ENCODE measurements at places on chromosomes 2 and 18. TPM values are rescaled to one million over a fixed set of nuclear protein-coding genes. Genes with fewer than 3 reads are reported as not detected.

DNA sequence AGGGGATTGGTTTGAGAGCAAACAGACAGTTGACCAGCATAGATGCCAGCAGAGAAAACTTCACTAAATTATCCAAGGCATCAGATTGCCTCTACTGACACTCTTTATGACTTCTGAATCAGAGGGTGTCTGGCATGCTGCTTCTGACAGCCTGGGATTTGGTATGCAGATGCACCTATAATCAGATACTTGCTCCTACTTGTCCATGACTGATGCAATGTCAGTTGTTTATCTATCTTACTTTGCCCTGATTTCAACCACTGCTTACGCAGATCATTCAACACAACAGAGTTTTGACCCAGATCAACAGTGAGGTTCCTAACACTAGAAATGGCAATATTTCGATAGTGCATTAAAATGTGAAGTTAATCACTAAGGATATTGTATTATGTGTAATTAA is 22.6 kb upstream of the CALCRL start:
- H3K27me3 ChIP-seq: no peaks in the 10 kb centered on the region
- no peak overlapping the region for H3K27ac ChIP-seq
- no peaks in the 10 kb centered on the region for H3K4me1 ChIP-seq
- H3K4me3 ChIP-seq: no peak overlapping the region
- H3K36me3 ChIP-seq: no peaks in the 10 kb centered on the region
- DNase-seq: no peak

DNA sequence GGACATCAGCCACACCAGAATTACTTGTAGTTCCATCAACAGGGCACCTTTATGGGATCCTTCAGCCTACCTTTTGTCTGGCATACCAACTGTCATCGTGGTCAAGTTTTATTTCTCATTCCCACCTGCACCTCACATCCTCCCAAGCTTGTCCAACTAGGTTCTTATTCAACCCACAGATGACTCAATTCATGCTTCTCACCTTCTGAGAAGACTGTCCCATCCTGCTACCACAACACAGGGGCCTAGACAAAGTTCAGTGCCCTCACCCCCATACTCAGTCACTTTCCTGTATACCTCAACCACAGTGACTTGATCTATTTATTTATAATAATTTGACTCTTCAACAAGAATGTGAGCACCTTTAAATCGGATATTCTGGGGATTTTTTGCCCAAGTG is 114.4 kb upstream of the ACVR1C start:
- H3K27me3 ChIP-seq: no peaks in the 10 kb centered on the region
- H3K4me1 ChIP-seq: no peaks in the 10 kb centered on the region
- H3K36me3 ChIP-seq: no peaks in the 10 kb centered on the region
- DNase-seq: no peak
- no peak overlapping the region for H3K4me3 ChIP-seq

CIB4 gene
- total RNA-seq: not detected

DNA sequence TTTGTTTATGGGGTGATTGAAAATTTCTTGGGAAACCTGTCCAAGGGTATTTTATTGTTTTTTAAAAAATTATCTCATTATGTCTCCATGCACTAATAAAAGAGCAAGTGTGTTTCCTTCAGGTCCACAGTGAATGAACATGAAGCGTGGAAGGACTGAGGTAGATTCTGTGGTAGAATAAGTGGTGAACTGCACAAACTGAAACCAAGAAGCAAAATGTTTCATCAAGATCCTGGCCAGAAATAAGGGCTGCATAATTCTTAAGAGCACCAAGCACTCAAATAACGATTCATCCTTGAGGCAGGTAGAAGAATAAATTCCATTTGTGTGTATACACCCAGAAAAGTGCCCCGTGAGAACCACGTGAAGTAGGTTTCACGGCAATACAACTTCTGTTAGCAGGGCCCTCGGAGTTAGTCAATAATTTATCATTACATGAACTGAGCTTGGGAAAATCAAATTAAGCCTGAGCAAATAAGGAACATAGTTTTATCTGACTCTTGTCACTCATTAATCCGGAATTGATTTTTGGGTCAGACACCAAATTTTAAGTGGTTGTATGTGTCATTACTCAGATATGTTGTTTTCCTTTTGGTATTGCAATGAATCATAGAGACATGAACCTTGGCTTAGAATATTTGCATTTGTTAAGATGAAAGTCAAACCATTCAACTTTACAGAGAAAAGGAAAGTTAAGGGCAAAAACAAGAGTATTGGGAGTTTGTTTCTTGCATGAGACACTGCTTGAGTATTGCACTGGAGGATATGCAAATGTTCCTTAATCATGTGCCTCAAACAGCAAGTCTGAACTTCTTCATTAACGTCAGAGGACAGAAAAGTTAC is 472.6 kb upstream of the NETO1 start:
- H3K27me3 ChIP-seq: no peaks in the 10 kb centered on the region
- H3K36me3 ChIP-seq: no peaks in the 10 kb centered on the region
- H3K4me1 ChIP-seq: no peaks in the 10 kb centered on the region
- no peak overlapping the region for H3K4me3 ChIP-seq
- H3K27ac ChIP-seq: no peak overlapping the region

GPAT2 gene
- 12.4 TPM for total RNA-seq

DBI gene
- 135 TPM for total RNA-seq

DNA sequence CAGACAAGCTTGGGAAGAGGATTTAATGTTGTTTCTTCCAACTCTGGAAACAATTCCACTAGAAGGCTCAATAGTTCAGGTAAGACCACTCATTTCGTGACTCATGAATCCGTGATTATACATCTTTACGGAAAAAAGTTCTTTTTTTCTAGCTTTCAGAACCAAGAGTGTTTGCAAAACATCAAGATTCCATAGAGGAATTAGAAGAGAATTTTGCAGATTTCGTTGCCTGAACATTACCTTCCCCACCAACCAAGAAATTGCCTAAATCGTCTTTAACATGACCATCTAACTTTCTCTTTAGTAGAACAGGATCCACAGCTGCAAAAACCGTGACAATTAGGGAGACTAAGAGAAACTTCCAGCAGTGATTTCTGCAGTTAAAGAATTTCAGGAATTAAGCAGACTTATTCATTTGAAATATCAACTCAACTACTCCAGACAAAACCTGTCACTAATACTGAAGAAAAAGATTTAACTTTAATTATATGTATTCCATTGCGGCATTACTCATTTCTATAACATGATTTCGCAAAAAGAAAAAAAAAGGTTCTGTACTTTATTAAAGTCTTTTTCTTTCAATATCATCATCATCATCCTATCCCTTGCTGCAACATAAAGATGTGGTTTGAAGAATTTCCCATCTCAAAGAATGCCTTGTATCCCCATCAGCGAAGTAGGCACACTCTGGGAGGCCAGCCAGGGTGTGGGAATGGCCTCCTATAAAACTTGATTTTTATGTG is 1.9 kb upstream of the NAB1 start:
- no peaks in the 10 kb centered on the region for H3K27me3 ChIP-seq
- no peaks in the 10 kb centered on the region for H3K36me3 ChIP-seq
- H3K4me1 ChIP-seq: peaks cover 6% of the 10 kb centered on the region
- H3K4me3 ChIP-seq: peak overlapping the region; percentile 78
- peak overlapping the region; percentile 96 for H3K27ac ChIP-seq

DNA sequence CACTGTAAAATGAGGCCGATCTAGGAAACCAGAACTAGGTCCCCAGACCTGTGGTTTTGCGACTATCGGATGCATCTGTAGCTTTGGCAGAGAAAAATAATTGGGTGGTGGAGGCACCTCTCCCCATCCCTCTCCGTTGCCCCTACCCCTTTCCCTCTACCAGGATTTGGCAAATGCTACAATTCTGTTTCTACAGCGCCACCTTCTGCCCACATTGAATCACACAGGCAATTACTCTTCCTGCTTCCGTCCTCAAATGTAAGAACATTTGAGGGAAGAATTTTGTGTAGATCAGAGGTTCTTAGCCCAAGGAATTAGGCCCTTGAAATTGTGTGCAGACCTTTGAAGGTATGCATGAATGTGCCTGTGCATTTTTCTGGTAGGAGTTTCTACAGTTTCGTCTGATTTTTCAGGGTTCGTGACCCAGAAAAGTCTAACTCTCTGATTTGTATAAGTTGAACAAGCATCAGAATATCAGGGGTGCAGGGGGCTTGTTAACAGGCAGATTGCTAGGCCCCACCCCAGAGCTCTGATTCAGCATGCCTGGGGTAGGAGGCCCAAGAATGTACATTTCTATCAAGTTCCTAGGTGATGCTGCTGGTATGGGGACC is 11.2 kb downstream of the ATP6V1B1 start:
- H3K4me1 ChIP-seq: peaks cover 23% of the 10 kb centered on the region
- no peaks in the 10 kb centered on the region for H3K36me3 ChIP-seq
- DNase-seq: peak; percentile 21
- no peak overlapping the region for H3K4me3 ChIP-seq

ACVR1 gene
- 23.6 TPM for total RNA-seq

PLB1 gene
- 8.4 TPM for total RNA-seq

DNA sequence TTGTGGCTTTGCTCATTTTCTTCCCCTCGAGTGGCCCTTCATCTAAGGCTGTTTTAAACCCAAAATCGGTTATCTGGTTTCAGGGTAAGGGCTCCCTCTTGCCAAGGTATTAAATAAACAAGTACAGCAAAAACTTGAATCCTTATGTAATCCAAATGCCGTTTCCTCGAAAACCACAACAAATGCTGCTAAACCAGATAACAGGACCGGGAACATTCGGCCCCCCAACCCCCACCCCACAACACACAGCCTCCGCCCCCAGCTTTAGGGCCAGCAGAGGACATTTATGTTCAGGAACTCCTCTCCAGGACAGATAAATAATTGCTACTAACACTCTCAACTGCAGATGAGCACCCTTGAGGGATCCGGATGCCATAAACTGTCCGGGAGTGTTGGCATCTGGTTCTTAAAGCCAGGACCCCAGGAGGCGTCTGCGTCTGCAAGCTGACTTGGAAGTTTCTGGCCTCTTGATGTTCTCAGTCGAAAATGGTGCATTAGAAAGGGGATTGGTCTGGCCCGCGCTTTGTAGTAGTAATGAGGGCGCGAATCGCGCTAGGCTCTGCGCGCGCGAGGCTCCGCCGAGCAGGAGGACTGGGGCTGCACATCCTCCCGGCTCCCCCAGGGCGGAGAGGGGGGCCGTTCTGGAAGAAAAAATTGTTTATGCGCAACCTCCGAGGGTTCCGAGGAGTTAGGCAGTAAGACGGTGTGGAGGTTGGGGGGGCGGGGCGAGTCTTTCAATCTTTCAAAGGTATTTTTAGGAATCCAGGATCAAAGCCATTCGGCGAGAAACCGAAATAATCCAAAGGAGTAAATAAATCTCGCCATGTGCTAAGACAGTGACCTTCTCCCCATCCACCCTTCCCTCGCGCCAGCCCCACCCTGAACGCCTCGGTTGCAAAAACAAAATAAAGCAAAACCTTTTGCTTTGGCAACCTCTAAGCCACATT is 3.9 kb upstream of the ID2 start:
- H3K27ac ChIP-seq: peak overlapping the region; percentile 84
- peaks cover 18% of the 10 kb centered on the region for H3K4me1 ChIP-seq
- peak; percentile 21 for DNase-seq
- no peaks in the 10 kb centered on the region for H3K36me3 ChIP-seq
- H3K27me3 ChIP-seq: no peaks in the 10 kb centered on the region

- H3K4me1 ChIP-seq: no peaks in the 10 kb centered on the region
- H3K4me3 ChIP-seq: no peak overlapping the region
- no peaks in the 10 kb centered on the region for H3K36me3 ChIP-seq
- no peaks in the 10 kb centered on the region for H3K27me3 ChIP-seq
- no peak overlapping the region for H3K27ac ChIP-seq
These were observed 44.4 kb downstream of the BCL11A start for GRCh38 chr2:60509066-60509465.

ST6GAL2 gene
- not detected for total RNA-seq

Data from tibial nerve (tissue), 4 donors.